ENCODE measurements at places on chromosomes 3 and 15.

DNA sequence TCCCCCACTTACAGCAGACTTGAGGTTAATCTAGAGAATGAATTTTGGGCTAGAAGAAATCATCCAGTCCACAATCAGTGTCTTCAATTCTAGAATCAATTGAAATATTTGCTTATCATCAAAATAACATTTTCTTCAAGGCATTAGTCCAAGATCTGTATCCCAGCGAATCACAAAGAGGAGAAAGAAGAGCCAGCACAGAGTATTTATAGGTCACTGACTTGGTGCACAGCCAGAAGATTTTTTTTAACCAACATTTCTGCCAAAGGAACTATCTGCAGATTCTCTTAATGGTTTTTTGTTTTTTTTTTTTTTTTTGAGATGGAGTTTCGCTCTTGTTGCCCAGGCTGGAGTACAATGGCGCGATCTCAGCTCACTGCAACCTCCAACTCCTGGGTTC lies 178.2 kb downstream of the TNIK start:
- no peak for DNase-seq

DNA sequence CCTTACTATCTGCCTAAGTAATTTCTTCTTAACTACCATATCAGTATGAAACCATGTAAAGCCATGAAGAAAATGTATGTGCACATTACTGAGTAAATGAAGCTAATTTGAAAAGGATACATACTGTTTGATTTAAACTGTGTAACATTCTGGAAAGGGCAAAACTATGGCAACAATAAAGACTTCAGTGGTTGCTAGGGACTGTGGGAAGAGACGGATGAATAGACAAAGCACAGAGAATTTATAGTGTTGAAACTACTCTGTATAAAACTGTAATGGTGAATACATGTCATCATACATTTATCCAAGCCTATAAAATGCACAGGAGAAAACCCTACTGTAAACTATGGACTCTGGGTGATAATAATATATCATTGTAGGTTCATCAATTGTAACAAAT lies 1103.7 kb upstream of the EPHA6 start:
- DNase-seq, result no peak

- DNase-seq, result no peak
Observed at GRCh38 chr3:120298996-120299395, 14.0 kb upstream of the GPR156 start.

- no peak for DNase-seq
Observed at GRCh38 chr15:60406513-60407414, 9.0 kb upstream of the ANXA2 start.

- DNase-seq, result no peak
Observed at GRCh38 chr15:100686725-100687473, 84.5 kb downstream of the ASB7 start.

DNA sequence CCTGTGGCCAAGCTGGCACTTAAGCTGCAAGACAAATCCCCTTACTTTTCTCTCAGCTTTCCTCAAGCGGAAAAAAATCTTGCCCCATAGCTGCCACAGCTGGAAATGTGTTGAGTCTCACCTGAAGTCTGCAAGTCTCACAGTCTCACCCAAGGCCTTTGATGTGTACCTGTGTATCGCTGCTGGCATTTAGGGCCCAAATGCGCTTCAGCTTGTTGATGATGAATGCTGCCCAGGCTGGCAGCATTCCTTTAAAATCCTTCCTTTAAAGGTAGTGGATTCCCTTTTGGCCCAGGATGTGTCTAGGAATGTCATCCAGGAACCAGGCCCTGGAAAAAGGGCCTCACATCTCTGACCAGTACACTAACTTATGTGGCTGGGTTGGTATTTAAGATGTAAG lies 7.0 kb downstream of the OR5K4 start:
- DNase-seq, result no peak

Measured in kidney capillary endothelial cell (primary cell).